ENCODE measurements at places on chromosomes 3 and 15.

GRCh38 chr15:69081310-69082004, 67.0 kb downstream of the NOX5 start:
- DNase-seq, result peak; percentile 61

DNA sequence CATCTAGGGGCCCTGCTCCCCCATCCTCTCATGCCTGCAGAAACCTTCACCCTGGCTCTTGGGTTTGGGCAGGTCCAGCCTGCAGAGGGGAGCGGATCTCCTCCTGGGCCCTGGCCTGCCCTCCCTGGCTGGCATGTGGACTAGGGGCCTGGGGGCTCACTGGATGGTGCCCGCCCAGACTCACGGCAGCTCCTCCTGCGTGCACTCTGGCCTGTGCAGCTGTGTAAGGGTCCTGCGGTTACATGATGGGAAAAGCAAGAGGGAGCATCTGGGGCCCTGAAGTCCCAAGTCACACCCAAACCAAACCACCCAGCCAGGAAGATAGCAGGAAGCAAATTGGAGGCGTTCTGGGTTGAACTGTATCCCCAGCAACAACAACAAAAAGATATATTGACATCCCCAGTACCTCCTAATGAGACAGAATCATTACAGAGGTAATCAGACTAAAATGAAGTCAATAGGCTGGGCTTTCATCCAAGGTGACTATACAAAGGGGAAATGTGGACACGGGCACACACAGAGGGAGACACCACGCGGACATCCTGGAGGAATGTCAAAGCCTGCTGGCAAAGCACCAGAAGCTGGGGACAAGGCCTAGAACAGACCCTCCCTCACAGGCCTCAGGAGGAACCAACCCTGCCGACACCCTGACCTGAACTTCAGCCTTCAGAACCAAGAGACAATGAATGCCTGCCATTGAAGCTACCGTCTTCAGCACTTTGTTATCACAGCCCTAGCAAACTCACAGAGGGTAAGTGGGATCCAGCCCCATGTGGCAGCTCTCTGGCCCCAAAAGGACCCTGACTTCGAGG, 10.4 kb upstream of the CLK3 start:
- DNase-seq, result no peak

GRCh38 chr3:143795874-143796273, 52.4 kb downstream of the SLC9A9 start:
- no peak for DNase-seq

GRCh38 chr3:125125821-125126245, 70.0 kb upstream of the HEG1 start:
- DNase-seq, result peak; percentile 100

DNA sequence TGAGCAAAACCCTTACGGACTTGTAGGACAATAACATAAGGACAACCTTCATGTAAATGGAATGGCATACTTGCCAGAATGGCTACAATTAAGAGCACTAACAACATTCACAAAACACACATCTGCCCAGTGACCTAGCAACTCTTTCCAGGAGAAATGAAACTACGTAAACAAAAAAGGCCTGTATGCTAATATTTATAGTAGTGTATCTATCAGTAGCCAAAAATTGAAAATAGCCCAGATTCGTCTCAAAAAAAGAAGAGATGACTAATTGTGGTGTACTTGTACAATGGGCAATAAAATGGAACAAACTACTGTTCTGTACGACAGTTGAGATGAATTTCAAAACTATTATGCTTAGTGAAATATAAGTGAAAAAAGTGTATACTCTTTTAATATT, 38.4 kb downstream of the CMC1 start:
- no peak for DNase-seq

GRCh38 chr3:13706886-13707285, 158.0 kb downstream of the FBLN2 start:
- no peak for DNase-seq

DNA sequence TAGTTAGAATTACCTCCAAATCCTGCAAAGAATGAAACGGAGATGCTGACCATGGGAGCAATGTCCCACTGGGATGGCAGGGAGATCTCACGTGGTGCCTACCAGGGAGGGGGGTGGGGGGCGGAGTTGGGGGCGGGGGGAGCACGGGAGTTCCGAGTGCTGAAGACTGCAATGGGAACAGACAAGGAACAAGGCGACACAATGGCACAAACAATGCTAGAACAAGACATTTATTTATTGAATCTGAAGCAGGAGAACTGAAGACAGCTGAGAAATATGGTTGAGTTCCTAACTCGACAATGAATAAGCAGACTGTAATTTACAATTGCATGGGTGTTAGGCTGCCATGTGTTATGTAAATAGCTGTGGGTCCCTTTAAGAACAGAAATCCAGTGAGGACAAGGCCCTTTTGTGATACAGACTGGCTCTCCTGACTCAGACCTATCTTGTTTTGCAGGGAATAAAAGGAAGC, 91.2 kb downstream of the AQP9 start:
- DNase-seq, result peak; percentile 34

- peak; percentile 57 for DNase-seq
These were observed 9.4 kb upstream of the RAD18 start for GRCh38 chr3:8972639-8973038.

GRCh38 chr3:126880901-126881300, 102.0 kb upstream of the PLXNA1 start:
- DNase-seq, result no peak

GRCh38 chr3:105561876-105562275, 195.2 kb downstream of the ALCAM start:
- DNase-seq, result no peak

DNA sequence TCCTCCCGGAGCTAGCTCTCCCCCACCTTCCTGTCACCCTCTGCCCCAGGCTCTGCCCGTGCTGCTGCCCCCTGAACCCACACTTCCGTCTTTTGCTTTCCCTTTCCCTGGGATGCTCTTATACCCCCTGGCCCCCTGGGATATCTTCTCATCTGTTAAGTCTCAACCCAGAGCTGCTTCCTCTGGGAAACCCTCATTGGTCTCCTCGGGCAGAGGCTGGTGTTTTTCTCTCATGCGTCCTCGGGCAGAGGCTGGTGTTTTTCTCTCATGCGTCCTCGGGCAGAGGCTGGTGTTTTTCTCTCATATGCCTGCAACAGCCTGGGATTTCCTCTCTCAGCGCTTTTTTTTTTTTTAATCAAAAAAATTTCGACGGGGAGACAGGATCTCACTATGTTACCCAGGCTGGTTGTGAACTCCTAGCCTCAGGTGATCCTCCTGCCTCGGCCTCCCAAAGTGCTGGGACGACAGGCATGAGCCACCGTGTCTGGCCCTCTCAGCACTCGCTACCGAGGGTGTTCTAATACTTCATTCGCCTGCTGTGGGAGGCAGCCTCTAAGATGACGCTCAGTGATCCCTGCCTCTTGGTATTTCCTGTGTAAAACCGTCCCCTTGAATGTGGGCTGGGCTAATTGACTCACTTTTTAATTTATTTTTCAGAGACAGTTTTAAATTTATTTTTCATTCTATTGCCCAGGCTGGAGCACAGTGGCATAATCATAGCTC, 62.7 kb upstream of the TFRC start:
- peak; percentile 65 for DNase-seq

DNA sequence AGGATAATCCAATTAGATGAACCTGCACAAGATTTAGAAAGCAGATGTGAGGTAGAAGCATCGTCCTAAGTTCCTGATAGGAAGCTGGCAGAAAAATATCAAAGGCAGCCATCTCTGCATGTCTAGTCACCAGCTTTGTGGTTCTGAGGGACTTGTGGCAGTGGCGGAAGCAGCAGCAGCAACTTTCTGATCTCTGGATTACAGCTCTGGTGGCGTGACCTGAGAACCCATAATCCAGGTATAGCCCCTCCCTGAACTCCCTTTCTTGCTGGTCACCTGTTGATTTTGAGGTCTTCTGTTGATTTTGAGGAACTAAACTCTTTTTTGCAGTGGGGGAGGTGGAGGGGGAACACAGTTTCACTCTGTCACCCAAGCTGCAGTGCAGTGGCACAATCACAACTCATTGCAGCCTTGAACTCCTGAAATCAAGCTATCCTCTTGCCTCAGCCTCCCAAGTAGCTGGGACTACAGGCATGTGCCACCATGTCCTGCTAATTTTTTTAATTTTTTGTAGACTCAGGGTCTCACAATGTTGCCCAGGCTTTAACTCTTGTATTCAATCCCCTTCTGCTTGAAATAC, 7.9 kb downstream of the FSIP1 start:
- no peak for DNase-seq

DNA sequence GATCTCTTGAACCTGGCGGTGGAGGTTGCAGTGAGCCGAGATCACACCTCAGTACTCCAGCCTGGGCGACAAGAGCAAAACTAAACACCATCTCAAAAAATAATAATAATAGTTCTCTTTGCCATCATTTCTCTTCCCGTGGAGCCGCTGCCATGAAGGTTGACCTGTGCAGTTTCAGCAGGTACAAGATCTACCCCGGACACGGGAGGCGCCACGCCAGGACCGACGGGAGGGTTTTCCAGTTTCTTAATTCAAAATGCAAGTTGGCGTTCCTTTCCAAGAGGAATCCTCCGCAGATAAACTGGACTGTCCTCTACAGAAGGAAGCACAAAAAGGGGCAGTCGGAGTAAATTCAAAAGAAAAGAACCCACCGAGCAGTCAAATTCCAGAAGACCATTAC, 11.3 kb upstream of the PPP1R2 start:
- no peak for DNase-seq

DNA sequence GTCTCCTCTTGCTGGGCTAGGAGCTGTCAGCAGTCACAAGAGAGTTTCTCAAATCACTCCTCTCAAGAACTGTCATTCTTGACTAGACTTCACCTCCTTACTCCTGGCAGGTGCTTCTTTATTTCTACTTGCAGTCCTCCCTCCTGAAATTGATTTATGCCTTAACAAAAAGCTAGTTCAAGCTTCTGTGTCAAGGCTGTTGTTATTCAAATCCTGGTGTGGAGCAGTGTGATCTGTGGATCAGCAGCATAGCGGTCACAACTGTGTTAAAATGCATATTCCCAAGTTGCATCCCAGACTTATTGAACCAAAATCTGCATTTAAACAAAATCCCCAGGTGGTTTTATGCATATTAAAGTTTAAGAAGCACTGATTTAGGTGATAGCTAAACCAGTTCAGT, 120.7 kb upstream of the MRPL3 start:
- DNase-seq, result no peak

DNA sequence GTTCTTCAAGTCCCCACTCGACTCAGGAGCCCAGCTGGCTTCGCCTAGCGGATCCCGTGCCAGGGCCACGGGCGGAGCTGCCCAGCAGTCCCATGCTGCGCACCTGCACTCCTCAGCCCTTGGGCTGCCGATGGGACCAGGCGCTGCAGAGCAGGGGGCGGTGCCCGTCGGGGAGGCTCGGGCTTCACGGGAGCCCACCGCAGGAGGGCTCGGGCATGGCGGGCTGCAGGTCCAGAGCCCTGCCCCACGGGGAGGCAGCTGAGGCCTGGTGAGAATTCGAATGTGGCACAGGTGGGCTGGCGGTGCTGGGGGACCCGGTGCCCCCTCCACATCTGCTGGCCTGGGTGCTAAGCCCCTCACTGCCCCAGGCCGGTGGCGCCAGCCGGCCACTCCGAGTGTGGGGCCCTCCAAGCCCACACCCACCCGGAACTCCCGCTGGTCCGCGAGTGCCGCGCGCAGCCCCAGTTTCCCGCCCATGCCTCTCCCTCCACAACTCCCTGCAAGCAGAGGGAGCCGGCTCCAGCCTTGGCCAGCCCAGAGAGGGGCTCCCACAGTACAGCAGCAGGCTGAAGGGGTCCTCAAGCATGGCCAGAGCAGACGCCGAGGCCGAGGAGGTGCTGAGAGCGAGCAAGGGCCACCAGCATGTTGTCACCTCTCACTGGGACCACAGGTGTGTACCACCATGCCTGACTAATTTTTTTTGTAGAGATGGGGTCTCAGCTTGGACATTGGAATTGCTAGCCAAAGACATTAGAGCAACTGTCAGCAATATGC, 17.0 kb downstream of the RAB7A start:
- DNase-seq, result no peak

- no peak for DNase-seq
These were observed 46.2 kb downstream of the CTDSPL start for GRCh38 chr3:37907906-37908305.

DNA sequence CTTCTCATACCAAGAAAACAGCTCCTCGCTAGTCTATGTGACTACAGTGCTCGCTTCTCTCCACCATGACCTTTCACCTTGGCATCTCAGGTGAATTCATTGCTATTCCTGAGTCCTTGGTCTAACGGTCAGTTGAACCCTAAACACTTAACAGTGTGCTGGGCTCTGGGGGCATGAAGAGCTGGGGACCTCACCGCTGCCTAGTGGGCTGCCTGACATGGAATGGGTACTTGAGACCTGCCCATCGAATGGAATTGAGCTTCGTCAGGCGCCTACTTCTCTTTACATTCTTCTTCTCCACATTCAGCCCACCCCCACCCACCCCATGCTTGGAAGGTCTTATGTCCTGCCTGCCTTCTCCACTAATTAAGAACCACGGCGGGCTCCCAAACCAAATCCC, 22.1 kb downstream of the BOC start:
- no peak for DNase-seq

DNA sequence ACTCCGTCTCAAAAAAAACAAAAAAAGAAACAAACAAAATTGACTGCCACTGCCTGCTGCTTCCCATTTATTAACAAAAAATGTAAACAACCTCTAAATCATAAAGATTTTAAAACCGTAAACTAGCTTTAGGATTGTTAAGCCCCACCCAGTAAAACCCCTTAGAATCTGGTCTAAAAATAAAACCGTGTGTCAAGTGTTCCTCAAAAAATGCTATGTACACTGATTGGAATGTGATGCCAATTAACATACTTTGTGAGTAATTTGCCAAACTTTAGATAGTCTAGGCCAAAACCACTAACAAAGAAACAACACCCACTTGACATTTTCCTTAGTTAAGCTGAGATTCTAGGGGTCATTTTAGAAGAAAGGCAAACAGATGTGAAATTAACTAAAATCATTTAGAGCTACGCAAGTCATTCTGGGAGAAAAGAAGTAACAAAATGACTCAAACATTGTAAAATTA, 5.3 kb downstream of the RAF1 start:
- peak; percentile 95 for DNase-seq

DNA sequence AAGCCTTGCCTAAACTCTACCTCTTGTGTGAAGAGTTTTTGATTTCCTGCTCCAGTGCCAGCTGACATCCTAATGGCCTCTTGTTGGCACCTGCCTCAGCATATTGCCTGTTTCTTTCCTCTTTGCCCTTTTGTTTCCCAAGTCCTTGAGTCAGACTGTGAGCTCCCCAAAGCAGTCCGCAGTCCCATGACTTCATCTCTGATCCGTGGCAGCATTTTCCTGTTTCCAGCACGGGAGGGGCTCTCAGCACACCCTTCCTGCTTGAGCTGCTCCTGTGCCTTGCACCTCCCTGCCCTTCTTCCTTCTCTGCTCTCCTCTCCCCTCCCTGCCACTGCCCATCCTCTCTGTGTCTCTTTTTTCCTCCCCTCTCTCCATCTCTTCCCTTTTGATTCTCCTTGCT, 179.6 kb downstream of the EPHB1 start:
- no peak for DNase-seq

DNA sequence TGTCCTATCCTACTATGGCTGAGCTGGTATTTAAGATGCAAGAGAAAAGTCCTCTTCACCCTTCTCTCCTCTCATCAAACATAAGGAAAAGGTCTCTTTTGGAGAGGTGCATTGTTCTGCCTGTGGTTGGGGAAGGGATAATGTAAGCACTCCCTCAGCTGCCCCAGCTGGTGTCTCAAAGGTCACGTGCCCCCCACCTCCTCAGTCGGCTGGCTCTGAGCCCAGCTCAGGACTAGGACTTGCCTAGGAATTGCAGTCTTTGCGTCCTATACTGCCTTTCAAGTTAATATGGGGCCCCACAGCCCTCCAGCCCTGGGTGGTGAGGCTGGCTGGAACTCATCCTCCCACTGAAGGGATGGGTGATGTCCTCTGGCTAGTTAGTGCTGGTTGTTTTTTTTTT, 29.7 kb downstream of the OR4F15 start:
- no peak for DNase-seq
